ENCODE measurements at places on chromosomes 11 and 22. TPM values are rescaled to one million over a fixed set of nuclear protein-coding genes. Genes with fewer than 3 reads are reported as not detected.

Gene EED
- 19.0 TPM for total RNA-seq

Gene TEX54
- not detected for total RNA-seq

Gene OR8D4
- 1.5 TPM for total RNA-seq

Gene IGSF9B
- 2.3 TPM for total RNA-seq

Gene ARHGAP20
- 2.8 TPM for total RNA-seq

Gene PGA5
- total RNA-seq = not detected

Gene CTSW
- total RNA-seq = 1.5 TPM

Gene OR4A5
- total RNA-seq = not detected

Gene TMA7B
- not detected for total RNA-seq

Gene SHISAL1
- 8.6 TPM for total RNA-seq

Gene PVALB
- not detected for total RNA-seq

Gene NUDT8
- total RNA-seq = 49.8 TPM

Gene TSPAN18
- 3.1 TPM for total RNA-seq

Gene SMPD1
- total RNA-seq = 50.8 TPM

Gene C1QTNF6
- total RNA-seq = 9.9 TPM

Gene C11orf97
- total RNA-seq = not detected

Gene SCGB2A2
- not detected for total RNA-seq

Gene NOX4
- 0.46 TPM for total RNA-seq

Gene PLAAT4
- 43.9 TPM for total RNA-seq

Gene OR51E2
- 0.84 TPM for total RNA-seq

Gene NRIP3
- total RNA-seq = 0.75 TPM

Gene MN1
- 2.3 TPM for total RNA-seq

Gene C11orf24
- total RNA-seq = 68.8 TPM

Gene APOL5
- total RNA-seq = not detected

Gene DNAJB7
- 0.47 TPM for total RNA-seq

Gene OR4A16
- not detected for total RNA-seq

Gene SSTR3
- total RNA-seq = 0.17 TPM

Gene NRXN2
- total RNA-seq = 5.3 TPM

Gene PLAAT5
- total RNA-seq = 0.21 TPM

Gene PGM2L1
- 9.9 TPM for total RNA-seq

Gene NXPE1
- 202 TPM for total RNA-seq
